ENCODE measurements at places on chromosomes 7 and 10.

DNA sequence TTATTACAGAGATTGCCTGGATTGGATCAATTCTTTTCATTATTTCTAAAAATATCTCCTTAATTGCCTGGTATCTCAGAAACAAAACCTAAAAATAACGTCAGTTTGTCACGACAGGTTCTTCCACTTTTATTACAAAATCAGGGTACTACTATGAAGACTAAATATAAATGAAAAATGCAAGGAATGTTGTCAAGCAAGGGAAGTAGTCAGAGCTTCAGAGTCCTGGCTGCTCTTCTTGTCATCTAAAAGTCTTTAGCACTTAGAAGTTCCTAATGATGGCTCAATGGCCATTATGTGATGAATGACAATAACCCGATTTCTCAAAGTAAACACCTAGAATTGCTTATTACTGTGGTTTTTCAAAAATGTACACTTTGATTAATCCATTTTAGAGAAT, 192.2 kb downstream of the SEMA3A start:
- DNase-seq, result no peak

- DNase-seq, result no peak
Observed at GRCh38 chr10:2851566-2851965, 215.8 kb upstream of the PFKP start.

GRCh38 chr10:63466144-63466935, 563 bp upstream of the JMJD1C start:
- DNase-seq, result no peak

- DNase-seq, result no peak
Observed at GRCh38 chr7:107933386-107934013, 42.5 kb downstream of the DLD start.

DNA sequence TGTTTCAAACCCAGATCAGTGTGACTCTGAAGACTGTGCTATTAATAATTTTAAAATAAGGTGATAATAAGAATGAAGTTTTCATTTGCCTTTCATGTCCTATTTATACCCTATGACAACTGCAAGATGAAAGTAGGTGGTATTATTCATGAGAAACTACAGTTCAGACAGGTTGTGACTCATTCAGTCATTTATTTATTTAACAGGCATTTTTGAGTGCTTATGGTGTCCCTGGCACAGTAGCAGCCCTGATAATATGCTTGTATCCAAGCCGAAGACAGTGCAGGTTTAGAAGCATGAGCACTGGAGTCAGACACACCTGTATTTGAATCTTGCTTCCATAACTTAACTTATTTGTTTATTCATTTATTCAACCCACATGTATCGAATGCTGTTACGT, 87.1 kb downstream of the FZD1 start:
- no peak for DNase-seq

- no peak for DNase-seq
Observed at GRCh38 chr10:109947111-109947920, 24.0 kb upstream of the XPNPEP1 start.

GRCh38 chr7:121323515-121324302, 5.1 kb upstream of the WNT16 start:
- DNase-seq, result no peak

DNA sequence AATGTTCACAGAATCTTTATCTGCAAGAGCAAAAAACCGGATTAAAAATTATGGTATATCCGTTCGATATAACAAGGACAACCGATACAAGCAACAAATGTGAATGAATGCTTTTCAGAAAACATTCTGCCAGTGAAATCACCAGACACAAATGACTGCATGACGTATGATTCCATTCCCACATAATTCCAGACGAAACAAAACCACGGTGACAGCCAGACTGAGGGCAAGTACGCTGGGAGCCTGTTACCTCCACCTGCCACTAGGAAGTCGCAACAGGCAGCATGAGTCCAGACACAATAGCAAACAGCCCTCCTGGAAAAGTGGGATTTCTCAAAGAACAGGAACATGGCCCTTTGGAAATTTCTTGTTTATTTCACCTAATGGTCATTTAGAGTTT, 41.7 kb downstream of the MAD1L1 start:
- DNase-seq, result no peak

- DNase-seq, result no peak
Observed at GRCh38 chr10:82397854-82398253, 522.9 kb downstream of the NRG3 start.

DNA sequence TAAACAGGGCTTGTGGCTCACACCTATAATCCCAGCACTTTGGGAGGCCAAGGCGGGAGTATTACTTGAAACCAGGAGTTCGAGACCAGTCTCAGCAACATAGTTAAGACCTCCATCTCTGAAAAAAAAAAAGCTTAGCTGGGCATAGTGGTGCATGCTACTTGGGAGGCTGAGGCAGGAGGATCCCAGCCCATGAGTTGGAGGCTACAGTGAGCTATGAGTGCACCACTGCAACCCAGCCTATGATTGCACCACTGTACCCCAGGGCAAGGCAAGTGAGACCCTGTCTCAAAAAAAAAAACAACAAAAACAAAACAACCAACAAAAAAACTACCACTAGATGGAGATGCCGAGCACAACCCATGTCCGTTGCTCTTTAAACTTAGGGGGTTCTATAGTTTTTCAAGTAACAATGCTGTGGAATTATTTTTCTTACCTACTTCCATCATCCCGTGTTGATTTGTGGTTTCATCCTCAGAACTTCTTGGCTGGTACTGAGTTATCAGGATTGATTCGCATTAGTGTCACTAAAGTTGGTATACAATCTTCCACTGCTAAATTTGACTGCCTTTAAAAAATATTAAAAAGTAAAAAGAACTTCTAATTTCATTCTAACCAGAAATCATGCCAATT, 12.2 kb upstream of the REPIN1 start:
- no peak for DNase-seq

- DNase-seq, result no peak
Observed at GRCh38 chr7:130394421-130395195, 14.3 kb downstream of the CPA1 start.

GRCh38 chr7:91431601-91432000, 167.4 kb downstream of the FZD1 start:
- no peak for DNase-seq

GRCh38 chr7:22571766-22572165, 71.8 kb upstream of the STEAP1B start:
- DNase-seq, result no peak

DNA sequence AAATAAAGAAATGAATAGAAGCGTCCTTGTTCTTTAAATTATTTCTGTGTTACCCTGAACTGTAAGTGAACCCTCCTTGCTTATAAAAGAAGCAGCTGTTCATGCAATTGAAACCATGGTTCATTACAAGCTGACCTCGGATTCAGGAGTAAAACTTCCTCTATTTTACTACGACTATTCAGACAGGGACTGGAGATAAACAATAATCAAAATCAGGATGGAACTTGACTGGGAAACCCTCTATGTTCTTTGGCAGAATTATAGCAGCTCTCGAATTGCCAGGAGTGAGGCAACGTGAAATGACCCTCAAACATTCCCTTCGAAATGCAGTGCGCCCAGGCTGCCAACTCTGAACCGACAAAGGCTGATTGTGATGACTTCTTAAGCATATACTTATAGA, 172.1 kb downstream of the CYP26A1 start:
- no peak for DNase-seq

DNA sequence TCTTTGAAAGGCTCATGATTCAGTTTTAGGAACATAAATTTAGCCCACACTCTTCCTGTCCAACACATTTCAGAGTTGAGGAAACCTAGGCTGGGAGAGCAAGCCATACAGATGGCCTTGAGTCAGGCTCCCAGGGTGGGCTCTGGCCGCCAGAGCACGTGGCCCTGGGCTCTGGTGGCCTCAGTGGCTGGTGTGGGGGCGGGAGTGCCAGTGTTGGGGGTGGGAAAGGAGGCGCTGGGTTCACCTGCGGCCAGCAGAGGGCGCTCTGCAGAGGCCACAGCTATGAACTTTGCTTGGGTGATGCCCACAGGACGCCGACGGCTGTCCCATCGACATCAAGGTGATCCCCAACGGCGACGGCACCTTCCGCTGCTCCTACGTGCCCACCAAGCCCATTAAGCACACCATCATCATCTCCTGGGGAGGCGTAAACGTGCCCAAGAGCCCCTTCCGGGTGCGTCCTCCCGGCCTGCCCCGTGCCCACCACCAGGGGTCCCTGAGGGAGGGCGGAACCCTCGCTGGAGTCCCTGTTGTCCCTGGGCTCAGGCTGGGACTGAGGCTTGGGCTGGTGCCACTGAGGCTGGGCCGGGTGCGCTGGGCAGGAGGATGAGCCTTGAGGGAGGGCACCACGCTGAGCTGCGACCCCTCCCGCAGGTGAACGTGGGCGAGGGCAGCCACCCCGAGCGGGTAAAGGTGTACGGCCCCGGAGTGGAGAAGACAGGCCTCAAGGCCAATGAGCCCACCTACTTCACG, 11.9 kb downstream of the FLNC start:
- no peak for DNase-seq

- no peak for DNase-seq
Observed at GRCh38 chr7:46848944-46849343, 733.0 kb downstream of the TNS3 start.

DNA sequence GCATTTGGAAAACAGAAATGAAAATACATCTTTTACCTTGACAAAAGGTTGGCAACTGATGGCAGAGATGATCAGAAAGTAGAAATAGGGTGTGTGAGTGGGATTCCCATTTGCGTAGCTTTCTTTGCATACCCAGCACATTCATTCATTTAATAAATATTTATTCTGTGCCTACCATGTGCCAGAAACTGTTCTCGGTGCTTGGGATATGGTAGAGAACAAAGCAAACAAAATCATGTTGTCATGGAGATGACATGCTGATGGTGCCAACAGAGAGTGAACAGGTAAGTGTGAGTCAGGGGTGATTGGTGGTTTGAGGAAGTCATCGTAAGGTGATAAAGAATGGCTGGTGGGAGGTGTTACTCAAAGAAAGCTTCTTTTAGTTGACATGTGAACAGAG, 45.4 kb downstream of the CACNB2 start:
- no peak for DNase-seq

Data from stimulated activated CD8-positive, alpha-beta memory T cell treated with anti-CD3 and anti-CD28 coated beads, Interleukin-7, amount 100 ng/mL, for 1 hour (primary cell).